ENCODE measurements at places on chromosomes 12 and 14.

DNA sequence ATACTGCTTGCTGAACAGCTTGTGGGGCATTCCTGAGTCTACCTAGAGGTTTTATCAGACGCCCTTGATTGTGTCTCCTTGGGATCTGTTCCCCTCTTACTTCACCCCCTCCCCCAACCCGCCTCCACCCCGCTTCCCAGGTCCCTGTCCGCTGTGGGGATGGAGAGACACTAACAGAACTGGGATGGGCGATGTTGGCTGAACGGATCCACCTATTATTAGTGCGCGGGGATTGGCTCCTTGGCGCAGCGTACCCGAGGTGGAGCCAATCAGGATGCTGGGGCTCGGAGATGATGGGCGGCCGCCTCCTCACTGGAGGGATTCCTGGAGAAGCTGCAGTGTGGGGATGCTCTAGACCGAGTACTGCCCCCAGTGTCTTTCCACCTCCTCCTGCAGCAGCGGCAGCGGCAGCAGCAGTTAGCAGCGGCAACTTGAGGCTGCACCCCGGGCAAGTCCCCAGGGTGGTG is at the start of gene SYT1:
TSS of gene SYT1 (plus strand) at position 372 of the 467 bp plus-strand sequence.
- no peak for DNase-seq

GRCh38 chr12:40058721-40059190 is 47.1 kb downstream of the SLC2A13 start:
- DNase-seq = no peak

- no peak for DNase-seq
These were observed 63.4 kb upstream of the MYL2 start for GRCh38 chr12:110983811-110984210.

DNA sequence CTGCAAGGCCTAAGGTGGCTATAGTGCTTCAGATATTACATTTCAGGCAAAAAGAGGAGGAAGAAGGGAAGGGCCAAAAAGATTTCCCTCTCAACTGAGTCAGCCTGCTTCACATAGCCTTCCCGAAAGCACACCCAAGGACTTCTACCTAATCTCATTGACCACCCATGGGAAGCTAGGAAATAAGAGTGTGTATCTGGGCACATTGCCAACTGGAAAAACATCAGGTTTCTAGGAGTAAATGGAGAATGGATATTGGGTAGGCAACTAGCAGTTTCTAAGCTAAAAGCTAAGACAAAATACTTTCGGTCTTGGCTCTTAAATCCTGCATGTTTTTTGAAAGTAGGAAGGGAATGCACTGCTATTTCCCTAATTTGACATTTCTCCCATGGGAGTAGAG is 221.7 kb upstream of the GRIP1 start:
- DNase-seq = no peak

DNA sequence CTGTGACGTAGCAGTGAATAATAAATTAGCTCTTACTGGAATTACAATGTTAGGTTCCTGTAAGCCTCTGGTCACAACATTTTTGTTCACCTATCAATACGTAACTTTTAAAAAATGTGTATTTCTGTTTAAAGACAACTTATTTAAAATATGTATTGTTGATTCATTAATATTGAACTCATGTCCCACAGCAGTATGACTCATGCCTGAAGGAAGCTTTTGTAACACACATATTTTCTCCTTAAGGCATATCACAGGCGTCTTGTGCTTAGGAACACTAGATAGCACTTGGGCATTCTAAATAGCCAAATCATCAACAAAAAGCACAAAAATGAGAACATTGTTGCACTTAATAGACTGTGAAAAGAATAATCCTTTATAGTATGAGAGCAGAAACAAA is 92.5 kb downstream of the GPHN start:
- no peak for DNase-seq

DNA sequence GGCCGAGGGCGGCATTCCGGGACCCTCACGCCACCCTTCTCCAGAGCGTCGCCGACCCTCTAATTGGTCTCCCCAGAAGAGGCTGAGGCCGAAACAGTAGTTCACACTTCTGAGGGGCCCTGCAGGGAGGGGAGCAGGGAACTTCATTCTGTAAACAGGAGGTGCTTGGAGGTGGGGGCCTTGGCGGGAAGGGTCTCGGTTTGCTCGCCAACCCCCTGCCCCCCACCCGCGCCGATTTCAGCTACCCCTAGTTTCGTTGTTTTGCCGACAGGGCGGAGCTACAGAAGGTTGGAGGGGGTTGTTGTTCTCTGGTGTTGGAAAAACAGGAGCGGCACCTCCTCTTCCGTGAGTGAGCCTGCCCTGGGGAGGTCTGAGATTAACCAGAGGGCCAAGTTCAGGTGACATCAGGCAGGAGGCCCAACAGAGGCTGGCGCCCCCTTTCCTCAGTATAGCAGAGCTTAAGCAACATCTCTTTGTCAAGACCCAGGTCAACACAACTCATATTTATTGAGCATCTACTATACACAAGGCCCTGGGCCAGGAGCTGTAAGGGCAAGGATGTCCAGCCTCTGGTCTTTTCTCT is 682 bp downstream of the ERBB3 start:
- DNase-seq = no peak

DNA sequence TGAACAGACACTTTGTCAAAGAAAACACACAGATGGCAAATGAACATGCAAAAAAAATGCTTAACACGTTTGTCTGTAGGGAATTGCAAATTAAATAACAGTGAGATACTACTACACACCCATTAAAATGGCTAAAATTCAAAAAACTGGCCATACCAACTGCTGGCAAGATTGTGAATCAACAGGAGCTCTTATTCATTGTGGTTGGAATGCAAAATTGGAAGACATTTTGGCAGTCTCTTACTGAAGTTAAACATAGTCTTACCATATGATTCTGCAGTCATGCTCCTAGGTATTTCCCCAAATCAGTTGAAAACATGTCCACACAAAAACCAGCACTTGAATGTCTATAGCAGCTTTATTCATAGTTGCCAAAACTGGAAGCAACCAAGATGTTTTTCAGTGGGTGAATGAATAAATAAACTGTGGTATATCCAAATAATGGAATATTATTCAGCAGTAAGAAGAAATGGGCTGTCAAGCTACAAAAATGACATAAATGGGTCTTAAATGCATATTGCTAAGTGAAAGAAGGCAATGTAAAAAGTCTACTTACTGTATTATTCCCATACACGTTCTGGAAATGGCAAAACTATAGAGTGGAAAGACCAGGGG is 91.4 kb downstream of the PLEKHA5 start:
- DNase-seq = no peak

DNA sequence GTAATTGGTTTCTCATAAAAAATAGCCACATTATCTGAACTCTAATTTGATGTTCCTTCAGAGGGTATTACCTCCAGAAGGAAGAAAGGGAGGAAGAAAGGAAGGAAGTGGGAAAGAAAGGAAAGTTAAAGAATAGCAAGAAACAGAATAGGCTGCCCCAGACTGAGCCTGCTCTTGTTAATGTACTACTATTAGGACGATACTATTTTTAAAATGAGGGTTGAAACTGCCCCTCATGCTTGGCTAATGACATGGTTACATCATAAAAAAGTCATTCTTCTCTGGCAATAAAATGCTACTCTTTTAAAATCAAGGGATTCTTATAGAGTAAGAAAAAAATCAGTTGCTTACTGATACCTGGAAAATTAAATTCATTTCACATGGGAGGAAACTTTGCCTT is 253.0 kb downstream of the KTN1 start:
- DNase-seq = no peak

DNA sequence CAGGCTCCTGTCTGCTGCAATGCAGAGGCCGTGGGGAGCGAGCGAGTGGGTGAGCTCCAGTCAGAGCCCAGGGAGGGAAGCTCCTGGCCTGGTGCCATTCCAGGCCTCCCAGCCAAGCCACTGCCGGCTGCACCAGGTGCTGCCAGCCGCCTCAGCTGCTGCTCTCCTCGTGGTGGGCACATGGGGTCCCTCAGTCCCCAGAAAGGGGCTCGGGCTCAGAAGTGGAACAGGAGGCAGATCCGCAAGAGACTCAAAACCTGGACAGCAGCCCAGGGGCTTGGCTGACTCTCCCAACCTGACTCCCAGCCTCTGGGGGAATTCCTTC is 2.4 kb downstream of the ABCB9 start:
- no peak for DNase-seq

- no peak for DNase-seq
These were observed 29.9 kb upstream of the TC2N start for GRCh38 chr14:91897106-91897701.

- DNase-seq = no peak
These were observed 8.7 kb downstream of the NT5DC3 start for GRCh38 chr12:103832048-103832997.

DNA sequence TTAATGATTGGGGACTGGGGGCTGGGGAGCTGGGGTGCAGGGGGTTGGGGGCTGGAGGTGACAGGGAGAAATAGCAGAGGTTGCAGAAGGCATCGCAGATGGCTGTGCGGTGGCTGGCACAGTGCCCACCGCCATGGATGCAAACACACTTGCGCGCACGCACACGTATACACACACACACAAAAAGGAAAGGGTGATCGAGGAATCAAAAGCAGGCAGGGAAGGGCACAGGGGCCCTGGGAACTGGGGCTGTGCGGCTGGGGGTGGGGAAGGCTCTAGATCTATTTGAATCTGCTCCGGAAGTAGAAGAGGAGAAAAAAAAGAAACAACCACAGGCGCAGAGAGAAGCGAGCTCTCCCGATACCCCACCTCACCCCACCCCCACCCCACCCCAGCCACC is 39.4 kb downstream of the ZFHX2 start:
- peak; percentile 9 for DNase-seq

- DNase-seq = no peak
These were observed 32.2 kb upstream of the KTN1 start for GRCh38 chr14:55547650-55548315.

DNA sequence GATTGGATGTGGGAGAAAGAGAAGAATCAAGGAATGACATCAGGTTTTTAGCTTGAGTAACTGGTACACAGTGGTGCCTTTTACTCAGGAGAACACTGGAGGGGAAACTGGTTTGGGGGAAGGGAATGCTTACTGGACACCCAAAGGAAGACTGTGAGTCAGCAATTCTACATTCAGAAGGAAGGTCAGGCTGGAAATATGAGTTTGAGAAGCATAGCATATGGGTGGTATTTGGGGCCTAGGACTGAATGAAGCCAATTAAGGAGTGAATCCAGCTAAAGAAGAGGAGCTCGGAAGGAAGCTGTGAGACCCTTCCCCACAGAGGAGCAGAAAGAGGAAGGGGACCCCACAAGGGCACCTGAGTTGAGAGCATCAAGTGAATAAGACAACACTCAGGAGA is 35.4 kb downstream of the DMAC2L start:
- no peak for DNase-seq

All from CD4-positive, alpha-beta T cell treated with Interleukin-6 at 100 ng/mL for 8 hours (primary cell).